ENCODE measurements at places on chromosomes 5 and 9.
A peak's percentile ranks its signal among the peaks of the same experiment; 100 is the strongest.

DNA sequence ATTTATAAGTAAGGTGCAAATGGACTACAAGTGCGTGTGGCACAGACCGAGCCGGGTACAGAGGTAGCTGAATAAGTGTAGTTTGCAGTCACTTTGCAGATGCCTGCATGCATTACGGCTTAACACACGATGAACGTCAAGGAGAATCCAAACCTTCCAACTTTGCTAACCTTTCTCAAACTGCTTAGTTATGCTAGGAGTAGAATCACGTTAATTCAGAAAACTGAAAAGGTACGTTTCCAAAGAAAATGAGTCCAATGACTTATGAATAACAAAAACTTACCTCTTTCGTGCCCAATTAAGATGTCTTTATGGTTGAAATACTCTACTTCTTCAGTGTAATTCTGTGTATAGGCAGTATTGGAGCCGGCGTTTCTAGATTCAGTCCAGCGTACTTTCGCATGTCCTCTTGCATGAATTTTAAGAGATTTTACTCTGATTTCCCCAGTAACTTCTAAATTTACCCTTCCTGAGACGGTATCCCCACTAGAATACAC lies 539 bp downstream of the ARRDC3 start:
- DNase-seq: peak; percentile 23

DNA sequence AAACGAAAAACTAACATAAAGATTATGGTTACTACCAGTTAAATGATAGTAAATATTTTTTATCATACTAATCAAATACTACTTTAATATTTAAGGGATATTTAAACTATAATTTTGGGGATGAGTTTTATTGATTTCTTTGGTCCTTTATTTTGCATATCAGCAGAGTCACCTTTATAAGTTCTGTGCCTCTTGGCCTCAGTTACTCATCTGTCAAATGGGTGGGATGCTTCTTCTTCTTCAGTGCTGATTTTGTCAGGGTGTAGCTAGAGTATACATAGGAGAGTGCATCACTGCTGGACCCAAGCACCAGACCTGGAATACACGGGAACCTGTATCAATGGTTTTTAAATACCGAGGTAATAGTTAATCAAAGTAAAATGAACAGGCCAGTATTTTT lies 5.6 kb downstream of the ENTREP1 start:
- no peak for DNase-seq

GRCh38 chr9:128104171-128104618 lies 23.3 kb downstream of the PTGES2 start:
- DNase-seq: no peak

GRCh38 chr9:105881021-105881420 lies 186.7 kb downstream of the TMEM38B start:
- DNase-seq: no peak

- DNase-seq: no peak
Observed at GRCh38 chr5:73299665-73300336, 126.8 kb downstream of the TMEM174 start.

DNA sequence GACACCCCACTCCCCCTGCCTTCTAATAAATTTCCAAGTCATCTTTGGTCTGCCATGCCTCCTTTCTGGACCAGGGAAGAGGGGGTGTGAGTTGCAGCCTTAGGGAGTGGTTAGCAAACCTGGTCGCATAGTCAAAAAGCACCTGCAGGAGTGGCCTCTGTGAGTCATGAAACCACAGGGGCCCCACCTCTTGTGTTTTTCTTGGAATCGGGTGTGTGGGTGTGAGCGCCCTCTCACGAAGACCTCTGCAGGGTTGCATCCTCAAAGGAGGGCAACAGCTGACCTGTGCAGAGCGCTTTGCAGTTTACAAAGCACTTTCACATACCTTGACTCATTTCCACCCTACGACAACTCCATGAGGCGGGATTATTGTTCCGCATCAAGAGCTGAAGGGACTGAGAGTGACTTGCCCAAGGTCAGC lies 36.8 kb upstream of the TEX48 start:
- peak; percentile 99 for DNase-seq

GRCh38 chr5:1523480-1523792 lies 324 bp downstream of the LPCAT1 start:
- DNase-seq: no peak

GRCh38 chr5:125375143-125375542 lies 628.7 kb upstream of the ZNF608 start:
- no peak for DNase-seq

GRCh38 chr5:145163876-145164275 lies 671.3 kb downstream of the PRELID2 start:
- DNase-seq: no peak

DNA sequence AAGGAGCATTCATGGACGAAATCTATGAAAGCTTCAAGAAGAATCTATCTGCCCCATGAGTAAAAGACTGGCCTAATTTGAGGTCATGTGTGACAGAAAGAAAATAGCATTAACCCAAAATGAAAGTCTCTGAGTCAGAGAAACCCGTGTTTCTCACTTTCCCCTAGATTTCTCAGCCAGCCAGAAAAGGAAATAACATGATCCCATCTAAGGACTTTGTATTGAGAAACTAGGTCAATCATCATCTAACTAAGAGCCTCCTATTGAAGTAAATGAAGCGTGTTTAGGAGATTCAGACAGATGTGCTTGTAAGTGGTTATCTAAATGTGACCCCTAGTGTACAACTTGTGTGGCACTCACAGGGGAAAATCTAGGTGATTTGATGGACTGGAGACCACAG lies 77.3 kb upstream of the ZNF366 start:
- DNase-seq: no peak

GRCh38 chr9:86516564-86516963 lies 162.4 kb upstream of the TUT7 start:
- no peak for DNase-seq

GRCh38 chr5:75948438-75948837 lies 134.7 kb upstream of the SV2C start:
- no peak for DNase-seq

DNA sequence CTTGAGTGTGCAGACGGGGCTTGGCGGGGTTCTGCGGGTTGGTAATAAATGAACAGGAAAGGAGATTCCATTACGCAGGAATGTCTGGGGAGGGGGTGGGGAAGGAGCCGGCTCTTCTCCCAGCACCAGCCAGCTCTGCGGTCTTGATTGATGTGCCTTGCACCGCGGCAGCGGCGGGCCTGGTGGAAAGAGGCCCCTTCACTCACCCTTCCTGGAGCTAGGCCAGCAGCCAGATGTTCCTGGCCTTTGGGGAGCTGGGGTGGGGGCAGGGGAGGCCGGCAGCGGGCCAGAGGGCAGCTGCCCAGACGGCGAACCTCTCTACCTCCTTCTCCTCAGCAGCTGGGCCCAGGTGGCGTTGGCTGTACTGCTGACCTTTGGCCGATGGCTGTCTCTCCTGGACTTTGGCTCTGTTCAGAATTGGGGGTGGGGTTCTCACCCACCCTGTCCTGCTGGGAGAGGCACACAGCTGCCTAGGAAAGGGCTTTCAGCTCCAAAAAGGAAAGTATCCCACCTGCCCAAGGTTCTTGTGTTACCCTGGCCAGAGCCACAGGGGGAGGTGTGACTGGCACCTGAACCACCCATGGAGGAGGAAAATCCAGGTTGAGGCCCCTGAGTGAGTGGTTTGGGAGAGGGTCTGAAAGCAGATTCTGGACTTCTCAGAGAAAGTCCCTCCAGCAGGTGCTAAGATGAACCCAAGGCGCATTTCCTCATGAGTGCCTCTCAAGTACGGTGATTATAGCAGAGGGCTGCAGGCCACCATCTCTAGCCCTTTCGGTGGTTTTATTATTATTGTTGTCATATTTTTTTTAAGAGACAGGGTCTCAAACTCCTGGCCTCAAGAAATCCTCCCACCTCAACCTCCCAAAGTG lies 58.0 kb upstream of the SYNPO start:
- DNase-seq: no peak

- DNase-seq: no peak
Observed at GRCh38 chr5:145689235-145689634, 145.9 kb downstream of the PRELID2 start.

DNA sequence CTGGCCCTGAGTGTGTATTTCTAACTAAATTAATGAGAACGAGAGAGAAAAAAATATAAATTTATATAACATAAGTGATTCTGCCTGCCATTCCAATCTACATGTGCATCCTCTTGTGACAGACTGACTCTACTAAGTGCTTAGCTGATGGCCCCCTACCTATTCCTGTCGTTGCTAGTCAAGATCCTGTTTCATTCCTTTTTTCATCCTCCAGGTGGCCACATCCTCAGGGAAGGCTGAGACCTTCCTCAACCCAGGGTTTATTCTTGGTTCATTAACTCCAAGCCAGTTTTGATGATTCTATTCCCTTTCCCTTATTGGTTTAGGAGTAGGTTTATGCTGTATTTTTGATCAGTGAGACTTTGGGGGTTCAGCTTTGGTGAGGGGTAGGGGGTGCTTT lies 201.3 kb downstream of the C9orf152 start:
- DNase-seq: no peak

All from T-helper 1 cell (primary cell).